Suppressor macrophage (primary cell): ENCODE measurements at places on chromosomes 7 and 10.

- DNase-seq: no peak
Measured at GRCh38 chr7:105502173-105502572, 19.9 kb downstream of the PUS7 start.

- no peak for DNase-seq
Measured at GRCh38 chr7:55164527-55164926, 145.7 kb downstream of the EGFR start.

DNA sequence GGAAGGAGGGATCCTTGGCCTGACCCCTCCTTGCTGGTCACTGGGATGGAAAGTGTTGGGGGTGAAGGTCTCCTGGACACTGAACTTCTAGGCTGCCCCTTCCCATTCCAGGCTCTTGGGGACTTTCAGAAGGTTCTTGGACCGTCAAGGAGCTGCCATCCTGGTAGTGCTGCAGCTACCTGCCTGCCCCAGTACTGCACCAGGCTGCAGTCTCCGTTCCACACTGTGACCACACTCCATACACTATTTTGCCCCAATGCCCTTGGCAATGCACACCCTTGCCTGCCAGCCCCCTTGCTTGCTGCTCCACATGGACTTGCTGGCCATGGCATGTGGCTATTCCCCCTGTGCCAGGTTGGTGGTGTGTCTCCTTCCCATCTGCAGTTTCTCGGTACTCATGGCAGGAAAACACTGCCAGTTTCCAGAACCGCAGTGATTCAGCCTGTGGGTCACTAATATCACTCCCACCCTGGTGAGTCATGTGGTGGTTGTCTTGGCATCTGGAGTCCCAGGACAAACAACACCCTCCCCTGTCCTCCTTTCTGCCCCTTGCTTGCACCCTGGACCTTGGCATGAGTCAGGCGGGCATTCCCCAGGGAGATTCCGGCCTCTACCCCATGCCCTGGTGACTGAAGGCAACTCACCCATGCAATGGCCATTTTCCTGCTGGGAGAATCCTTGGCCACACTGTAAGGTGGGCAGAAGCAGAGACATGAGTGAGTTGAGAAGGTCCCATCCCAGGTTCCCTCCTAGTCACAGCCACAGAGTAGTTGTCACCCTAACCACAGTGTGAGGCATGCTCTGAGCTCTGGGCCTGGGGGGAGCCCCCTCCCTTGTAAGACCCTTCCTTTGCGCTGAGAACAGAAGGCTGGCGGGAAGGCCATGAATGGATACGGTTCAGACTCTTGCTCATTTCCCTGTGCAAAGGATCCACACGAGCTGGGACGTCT lies 32.8 kb downstream of the GOLGA7B start:
- DNase-seq: no peak

DNA sequence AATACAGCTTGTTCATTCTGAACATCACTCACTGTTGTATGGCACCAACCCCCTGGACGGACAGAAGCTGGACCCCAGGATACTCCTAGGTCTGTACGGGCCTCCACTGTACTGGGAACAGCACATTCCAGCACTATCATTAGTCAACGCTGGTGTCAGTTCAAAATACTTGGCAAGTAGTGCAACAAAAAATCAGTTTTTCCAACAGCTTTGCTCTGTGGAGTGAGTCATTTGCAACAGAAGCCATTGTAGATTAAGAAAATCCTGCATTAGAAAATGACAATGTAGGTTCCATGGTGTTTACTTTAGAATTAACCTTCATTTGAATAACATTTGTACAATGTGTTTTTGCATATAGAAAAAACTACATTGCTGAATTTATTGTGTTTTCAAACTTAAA lies 266.6 kb downstream of the HDAC9 start:
- no peak for DNase-seq

GRCh38 chr10:6473430-6473829 lies 106.6 kb downstream of the PRKCQ start:
- no peak for DNase-seq

DNA sequence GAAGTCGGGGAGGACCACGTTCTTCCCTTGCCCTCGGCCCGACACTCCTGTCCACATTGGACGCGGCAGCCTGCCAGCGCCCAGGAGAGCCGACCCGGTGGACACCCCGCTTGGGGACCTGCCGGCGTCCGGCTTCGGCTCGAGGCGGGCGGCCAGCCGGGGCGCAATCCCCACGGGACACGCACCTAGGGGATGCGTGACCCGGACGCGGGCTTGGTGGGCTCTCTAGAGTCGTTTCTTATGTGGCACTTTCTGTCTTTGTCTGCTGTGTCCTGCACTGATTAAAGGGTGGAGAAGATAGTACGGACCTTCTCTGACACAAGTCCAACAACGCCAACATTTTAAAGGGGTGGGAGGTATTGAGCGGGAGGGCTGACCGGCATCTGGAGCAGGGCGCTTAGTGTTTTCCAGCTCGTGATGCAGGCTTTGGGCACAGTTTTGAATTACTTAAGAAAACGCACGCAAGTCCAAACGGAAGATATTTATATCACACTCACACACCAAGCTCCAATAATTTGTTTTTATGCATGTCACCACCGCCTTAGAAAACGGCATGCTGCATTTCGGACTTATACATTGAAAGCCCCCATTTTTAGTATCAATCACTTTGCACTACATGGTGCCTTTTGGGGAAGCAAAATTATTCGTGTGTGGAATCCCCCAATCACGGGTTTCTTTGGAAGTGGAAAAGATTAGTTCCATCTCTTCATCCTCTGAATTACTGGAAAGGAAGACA lies 3.9 kb upstream of the SPAG6 start:
- peak; percentile 28 for DNase-seq

DNA sequence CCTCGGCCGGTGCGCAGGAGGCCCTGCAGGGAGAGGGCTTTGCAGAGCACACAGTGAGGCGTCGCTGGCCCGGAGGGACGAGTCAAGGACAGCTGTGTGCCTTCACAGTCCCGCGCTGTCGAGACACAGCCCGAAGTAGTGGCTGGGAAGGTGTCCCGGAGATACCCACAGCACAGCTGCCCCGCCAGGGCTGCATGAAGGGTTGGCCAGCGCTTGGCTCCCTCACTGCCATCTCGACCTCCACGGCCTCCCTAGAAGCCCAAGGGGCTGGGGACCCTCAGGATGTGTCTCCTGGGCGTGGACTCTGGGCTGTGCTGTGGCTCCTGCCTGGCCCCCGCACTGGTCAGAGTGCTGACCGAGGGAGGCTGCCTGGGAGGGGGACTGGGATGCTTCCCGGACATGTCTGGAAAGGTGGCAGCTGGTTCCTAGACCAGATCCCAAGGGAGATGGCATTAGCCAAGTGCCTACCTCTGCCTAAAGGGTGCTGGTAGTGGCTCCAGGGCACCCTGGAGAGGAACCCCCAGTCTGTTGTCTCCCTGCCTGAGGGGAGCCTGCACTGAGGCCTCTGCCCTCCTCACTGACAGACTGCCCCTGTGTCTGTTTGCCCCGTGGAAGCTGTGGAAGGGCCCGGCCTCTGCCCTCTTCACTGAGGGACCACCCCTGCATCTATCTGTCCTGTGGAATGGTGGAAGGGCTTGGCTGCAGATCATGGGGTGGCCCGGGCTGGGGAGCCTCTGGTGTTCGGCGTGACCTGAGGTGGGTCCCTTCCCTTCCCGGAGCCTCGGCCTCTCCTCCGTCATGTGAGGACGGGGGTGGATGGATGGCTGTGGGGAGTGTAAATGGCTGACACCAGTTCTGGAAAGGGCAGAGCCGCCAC lies 5.8 kb downstream of the ELFN1 start:
- no peak for DNase-seq

DNA sequence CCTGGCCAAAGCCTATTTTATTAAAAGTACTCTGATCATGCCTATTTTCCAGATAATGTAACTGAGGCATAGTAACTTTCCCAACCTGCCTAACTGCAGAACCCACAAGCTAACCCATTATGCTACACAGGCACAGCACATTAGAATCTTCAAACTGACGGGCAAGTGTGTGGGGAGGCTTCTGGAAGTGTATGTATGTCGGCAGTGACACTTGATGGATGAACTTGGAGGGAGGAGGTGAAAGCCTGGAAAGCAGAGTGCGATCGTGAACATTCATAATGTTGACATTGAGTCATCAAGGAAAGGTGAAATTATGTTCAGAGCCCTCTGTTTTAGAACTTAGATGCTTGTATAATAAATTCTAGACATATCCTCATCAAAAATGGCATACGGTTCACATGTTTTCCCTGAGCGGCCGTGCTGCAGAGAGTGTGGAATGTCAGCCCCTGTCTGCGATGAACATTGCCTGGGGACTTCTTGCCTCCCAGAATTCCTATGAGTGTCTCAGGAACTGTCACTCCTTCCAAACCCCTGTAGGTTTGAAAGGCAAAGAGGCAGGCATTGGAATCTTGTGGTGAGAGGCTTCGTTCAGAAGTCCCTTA lies 102.4 kb downstream of the SLIT1 start:
- no peak for DNase-seq

GRCh38 chr10:34177445-34177844 lies 637.7 kb downstream of the PARD3 start:
- no peak for DNase-seq

GRCh38 chr7:2981103-2981480 lies 62.6 kb downstream of the CARD11 start:
- no peak for DNase-seq

DNA sequence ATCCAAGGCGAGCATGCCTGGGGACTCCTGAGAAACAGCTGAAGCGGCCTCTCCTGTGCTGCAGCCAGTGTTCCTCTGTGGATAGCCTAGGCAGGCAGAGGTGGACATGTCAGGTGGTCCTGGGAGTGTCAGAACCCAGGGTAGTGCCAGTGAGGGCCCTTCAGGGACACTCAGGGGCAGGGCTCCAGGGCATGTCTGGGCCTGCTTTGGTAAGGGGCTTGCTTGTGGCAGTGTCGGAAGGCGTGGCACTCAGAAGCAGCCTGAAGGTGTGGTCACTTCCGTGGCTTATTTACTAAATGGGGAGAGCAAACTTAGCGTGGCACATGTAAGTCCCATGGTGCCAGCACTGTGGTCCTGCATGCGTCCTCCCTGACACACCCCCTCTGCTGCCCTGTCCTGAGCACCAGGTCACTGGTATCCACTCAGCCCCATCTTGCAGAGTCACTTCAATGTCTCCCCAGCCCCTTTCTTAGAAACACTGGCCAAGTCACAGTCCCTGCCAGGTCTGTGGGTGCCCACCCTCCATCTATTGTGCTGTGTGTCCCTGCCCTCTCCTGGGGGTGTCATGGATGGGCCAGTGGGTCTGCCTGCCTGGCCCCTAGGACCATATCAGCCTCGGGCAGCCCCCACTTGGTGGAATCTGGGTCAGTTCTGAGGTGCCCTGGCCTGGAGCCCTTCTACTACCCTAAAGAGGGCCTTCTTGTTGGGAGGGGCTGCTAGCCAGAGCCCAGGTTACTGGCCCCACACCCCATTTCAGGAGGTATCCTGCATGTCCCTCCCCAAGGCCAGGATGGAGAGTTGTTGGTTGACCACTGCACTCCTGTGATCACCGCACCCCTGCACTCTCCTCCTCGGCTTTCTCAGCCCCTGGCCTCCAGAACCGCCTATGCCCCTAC lies 6.4 kb downstream of the ZMIZ2 start:
- no peak for DNase-seq

DNA sequence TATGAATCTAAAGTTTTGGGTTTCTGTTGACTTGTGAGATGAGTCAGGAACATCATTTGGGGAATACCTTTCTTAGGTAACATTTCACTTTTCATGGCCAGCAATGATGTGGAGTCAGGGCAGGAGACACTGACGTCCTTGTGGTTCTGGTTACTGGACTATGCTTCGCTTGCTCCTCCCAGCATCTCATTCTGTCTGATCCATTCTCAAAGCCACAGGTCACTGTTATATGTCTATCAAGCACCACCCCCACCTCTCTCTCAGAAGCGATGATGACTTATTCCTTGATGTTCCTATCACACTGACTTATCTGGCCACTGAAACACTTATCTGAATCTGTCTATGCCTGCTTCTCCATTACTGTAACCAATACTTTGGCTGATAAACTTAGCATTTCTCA lies 51.6 kb downstream of the TES start:
- no peak for DNase-seq

GRCh38 chr10:101018600-101019439 lies 12.1 kb downstream of the PDZD7 start:
- peak; percentile 92 for DNase-seq

DNA sequence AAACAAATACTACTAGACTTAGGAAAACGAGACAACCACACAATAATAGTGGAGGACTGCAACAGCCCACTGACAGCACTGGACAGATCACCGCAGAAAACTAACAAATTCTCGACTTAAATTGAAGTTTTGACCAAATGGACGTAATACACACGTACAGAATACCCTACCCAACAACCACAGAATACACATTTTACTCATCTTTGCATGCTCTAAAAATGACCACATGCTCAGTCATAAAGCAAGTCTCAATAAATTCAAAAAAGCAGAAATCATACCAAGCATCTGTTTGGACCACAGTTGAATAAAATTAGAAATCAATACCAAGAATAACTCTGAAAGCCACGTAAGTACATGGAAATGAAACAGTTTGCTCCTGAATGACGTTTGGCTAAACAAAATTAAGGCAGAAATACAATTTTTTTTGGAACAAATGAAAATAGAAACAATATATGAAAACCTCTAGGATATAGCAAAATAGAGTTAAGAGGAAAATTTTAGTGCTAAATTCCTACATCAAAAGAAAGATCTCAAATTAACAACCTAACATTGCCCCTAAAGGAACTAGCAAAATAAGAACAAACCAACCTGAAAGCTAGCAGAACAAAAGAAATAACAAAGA lies 30.6 kb downstream of the MAPK8 start:
- no peak for DNase-seq

- DNase-seq: no peak
Measured at GRCh38 chr7:159007996-159008389, 136.7 kb downstream of the VIPR2 start.

- DNase-seq: no peak
Measured at GRCh38 chr7:582931-583330, 63.3 kb upstream of the PDGFA start.

DNA sequence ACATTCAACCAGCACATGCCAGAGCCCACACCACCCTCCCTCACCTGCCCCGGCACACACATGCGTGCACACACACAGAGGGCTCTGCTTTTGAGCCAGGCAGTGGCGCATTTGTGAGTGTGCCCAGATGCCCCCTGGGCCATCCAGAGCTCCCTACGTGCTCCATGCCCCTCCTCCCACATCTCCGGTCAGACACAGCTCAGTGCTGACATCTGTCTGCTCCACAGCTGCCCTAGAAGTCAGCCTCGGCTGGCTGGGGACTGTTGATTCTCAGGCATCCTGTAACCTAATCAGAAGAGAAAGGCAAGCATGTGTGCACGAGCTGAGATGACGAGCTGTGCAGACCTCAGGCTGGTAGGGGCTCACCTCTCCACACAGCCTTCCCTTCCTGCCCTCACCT lies 135.1 kb downstream of the ZMIZ1 start:
- DNase-seq: no peak

DNA sequence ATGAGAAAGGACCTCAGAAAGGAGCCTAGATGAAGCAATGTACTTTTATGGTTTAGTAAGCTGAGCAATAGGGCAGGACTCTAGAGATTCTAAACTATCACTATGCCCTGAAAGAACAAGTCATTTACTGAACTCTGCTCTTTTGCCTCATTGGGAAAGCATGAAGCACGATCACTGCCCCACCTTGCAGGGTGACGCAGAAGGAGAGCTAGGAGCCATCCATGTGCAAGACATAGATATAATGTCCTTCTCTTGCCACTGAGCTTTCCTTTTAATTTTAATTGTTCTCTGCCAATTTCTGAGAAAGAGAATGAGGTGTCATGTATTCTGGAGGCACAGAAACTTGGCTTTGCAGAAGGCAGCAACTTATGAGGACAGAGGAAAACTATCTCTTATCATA lies 108.3 kb downstream of the SORCS1 start:
- DNase-seq: no peak

- DNase-seq: no peak
Measured at GRCh38 chr7:94052398-94053180, 48.4 kb upstream of the BET1 start.
